ENCODE measurements at places on chromosomes 7 and 10.

GRCh38 chr10:132184816-132185593, 1.7 kb upstream of the DPYSL4 start:
- no peak for DNase-seq

DNA sequence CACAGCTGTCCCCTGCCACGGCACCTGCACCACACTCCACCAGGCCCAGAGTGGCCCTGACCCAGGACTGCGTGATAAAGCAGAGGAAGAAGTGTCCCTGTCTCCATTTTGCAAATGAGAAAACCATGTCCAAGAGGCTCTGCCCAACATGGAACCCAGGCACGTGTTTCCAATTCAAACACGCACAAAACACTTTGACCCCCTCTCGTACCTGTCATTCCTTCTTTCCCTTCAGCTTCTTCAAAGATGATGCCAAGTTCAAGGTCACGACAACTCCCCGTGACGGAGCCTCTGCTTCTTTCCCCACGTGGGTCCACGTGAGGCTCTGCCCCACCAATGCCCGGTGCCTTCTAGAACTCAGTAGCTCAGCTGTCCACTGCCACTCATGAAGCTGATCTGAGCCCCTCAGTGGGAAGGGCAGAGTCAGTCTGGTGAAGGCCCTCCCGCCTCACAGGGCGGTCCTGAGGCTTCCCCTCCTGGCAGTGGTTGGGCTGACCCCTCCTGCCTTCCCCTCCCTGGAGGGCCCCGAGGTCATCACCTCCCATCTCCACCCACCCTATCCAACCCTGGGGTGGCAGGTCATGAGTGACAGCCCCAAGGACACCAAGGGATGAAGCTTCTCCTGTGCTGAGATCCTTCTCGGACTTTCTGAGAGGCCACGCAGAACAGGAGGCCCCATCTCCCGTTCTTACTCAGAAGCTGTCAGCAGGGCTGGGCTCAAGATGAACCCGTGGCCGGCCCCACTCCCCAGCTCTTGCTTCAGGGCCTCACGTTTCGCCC, 19.0 kb downstream of the CALML5 start:
- no peak for DNase-seq

GRCh38 chr10:23364378-23364777, 19.8 kb upstream of the C10orf67 start:
- no peak for DNase-seq

DNA sequence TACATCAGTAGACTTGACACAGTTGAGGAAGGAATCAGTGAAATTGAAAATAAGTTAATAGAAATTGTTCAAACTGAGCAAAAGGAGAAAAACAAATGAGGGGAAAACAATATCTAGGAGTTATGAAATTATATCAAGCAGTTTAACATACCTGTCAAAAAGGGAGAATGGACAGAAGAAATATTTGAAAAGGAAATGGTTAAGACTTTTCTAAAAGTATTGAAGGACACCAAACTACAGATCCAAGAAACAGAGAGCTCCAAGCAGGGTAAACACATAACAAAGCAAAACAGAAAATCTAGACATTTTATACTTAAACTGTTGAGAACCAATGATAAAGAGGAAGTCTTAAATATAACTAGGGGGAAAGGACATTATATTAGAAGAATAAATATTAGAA, 8.6 kb upstream of the GIMAP5 start:
- no peak for DNase-seq

DNA sequence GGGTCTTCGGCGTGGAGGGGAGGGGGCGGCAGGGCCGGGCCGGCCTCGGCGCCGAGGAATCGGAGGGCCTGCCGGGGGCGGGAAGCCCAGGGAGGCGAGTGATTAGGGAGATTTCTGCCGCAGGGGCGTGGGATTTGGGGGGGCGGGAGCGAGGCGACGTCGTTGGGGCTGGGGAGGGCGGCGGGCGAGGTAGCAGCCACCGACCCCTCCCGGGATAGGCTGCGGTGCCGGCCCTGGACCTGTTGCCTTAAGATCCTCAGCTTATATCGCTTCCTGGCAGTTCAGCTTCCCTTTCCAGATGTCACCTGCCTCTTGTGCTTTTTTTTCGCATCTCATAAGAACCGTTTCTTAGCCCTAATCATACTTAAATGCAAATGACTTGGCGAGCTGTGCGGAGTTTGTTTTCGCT, 655 bp downstream of the LMTK2 start:
- DNase-seq = peak; percentile 20

GRCh38 chr10:34188221-34188620, 626.9 kb downstream of the PARD3 start:
- no peak for DNase-seq

DNA sequence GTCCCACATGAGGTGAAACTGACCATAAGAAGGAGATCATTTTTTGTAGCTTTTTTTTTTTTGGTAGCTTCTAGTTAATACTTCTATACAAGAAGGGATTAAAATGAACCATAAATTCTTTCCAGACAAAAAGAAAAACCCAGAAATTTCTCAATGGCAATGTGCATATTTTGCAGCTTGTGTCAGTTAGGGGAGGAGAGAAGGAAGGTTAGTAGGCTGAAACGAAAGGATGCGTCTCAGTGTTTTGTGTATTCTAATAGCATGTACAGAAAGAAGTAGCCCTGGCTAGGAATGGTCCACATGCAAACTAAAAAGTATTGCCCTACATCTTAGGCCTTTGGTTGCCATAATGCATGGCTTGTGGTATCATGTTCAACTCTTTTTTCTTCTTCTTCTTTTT, 90.6 kb downstream of the CACNB2 start:
- no peak for DNase-seq

GRCh38 chr7:130228840-130229502, 21.3 kb downstream of the SSMEM1 start:
- peak; percentile 47 for DNase-seq

DNA sequence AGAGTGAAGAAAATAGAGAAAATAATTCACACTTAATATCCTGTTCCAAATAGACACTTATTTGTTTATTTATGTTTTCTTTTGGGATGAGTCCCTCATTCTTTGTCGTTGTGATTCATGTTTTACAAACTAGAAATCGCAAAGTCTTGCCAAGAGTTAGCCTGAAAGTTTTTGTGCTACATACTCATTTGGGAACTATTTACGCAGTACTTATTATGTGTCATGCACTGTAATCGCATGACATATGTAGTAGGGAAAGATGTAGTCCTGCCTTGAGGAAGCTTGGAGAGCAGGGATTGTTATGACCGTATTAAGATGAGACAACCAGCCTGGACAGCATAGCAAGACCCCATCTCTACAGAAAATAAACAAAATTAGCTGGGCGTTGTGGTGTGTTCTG, 189.3 kb downstream of the ABCA13 start:
- DNase-seq = no peak

- DNase-seq = peak; percentile 36
Measured at GRCh38 chr7:129149511-129149910, 5.0 kb downstream of the TSPAN33 start.

GRCh38 chr10:8853048-8853447, 798.6 kb downstream of the GATA3 start:
- no peak for DNase-seq

DNA sequence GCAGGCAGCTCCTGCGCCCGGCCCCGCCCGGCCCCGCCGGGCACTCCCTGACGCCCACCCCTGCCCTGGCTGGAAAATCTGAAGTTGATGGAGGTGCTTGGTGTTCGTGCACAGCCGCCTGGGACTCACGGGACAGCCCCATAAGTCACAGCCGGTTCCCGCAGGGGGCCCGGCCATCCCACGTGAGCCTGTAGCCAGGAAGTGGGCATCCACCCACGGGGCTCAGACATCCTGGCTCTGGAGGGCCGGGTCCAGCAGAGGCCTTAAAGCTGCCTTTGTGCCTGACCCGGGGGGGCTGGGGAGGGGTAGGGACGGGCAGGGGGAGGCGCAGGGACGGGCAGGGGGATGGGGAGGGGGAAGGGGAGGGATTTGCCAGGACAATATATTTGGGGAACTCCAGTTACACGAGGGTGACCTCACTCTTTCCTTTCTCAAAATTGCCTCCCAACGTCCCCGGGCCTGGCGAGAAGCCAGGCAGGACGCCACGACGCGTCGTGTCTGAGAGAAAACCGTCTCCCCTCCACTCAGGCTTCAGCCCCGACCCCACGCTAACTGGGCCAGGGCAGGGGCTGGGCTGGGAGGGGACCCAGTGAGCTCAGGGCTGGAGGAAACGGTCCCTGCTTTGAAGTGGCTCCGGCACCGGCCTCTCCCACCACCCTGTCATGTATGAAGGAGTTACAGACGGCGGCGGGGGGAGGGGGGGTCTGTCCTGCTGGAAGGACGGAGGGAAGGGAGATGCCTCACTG, 82.1 kb upstream of the PDGFA start:
- peak; percentile 63 for DNase-seq

GRCh38 chr10:118922226-118922625, 107.3 kb upstream of the NANOS1 start:
- no peak for DNase-seq

DNA sequence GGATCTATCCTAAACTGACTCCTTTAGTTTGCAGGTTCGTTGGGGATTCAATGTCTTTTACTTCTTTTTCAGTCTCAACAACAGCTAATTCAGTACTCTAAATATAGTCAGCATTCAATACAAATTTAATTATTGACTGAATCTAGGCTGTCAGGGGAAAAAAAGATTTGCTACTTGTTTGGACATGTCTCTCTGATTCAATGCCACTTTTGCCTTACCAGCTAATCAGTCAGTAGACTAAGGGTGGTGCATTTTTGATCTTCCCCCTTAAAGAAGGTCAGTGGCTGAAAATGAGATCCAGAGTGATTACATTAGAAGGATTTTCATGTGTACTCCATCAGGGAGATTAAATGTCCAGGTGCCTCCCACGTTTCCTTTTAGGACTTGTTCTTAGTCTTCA, 145.1 kb downstream of the C1GALT1 start:
- DNase-seq = no peak

- no peak for DNase-seq
Measured at GRCh38 chr10:124307591-124307990, 111.1 kb downstream of the OAT start.

DNA sequence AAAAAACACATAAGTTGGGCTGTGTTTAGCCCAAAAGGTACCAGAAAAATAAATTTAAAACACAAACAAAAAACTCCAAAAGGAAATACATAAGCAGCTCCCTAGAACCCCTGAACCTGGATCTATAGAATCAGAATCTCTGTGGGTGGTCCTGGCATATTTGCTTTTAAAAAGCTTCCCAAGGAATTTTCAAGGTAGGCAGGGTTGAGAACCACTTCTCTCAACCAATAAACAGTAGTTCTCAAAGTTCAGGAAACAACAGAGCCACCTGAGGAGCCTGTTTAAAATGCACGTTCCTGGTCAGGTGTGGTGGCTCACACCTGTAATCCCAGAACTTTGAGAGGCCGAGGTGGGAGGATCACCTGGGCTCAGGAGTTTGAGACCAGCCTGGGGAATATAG, 12.5 kb downstream of the ATXN7L1 start:
- DNase-seq = no peak

DNA sequence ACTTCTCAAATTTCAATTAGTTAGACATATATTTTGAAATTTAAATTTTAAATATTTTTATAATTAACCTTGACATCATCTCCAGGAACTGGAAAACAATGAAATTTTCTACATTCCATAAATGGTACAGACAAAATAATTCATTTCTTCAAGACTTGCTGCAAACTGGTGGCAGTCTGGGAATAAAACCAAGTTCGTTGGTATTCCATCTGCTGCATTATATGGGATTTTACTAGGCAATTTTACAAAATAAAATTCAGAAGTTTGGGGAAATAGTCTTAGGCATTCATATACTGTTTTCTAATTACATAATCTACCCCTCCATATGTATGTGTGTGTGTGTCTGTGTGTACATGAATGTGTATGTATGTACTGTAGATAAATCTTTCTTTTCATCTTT, 984.6 kb upstream of the KCND2 start:
- DNase-seq = no peak

- no peak for DNase-seq
Measured at GRCh38 chr10:26327811-26328210, 110.3 kb upstream of the APBB1IP start.

DNA sequence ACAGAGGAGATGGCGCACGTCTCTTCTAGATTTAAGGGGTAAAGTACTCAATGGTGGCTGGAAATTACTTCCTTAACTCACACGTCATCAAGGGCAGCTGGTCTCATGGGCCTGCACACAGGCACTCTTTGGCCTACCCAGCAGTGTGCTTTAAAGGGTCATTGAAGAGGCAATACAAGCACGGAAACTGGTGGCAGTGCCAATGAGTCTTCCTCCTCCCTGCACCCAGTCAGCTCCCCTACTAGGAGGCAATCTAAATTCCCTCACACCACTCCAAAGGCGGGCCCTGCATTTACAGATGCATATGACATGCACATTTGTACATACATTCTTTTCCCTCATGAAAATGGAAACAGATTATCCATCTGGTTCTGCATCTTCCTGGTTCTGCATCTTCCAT, 47.4 kb downstream of the PPIF start:
- DNase-seq = no peak

GRCh38 chr10:62826273-62826672, 10.1 kb upstream of the EGR2 start:
- DNase-seq = peak; percentile 64

DNA sequence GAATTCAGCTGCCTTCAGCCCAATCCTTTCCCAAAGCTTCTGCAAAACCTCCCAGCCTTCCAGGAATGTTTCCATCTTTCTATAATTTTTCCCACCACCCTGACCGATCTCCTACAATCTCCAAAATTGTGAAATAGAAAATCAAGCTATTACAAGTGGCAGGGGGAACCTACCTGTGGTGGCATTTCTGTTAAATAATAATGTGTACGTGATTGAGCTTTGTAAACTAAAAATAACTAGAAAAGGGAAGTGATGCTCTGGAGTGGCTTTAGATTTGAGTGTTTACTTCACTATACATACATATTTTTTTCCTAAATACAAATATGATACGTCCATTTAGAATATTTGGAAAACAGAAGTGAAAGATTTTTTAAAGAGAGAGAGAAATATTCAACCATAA, 593.6 kb downstream of the GRM8 start:
- peak; percentile 14 for DNase-seq

- no peak for DNase-seq
Measured at GRCh38 chr7:53604201-53604600, 568.8 kb downstream of the POM121L12 start.

- DNase-seq = no peak
Measured at GRCh38 chr10:21724020-21724589, 190.1 kb downstream of the MLLT10 start.

GRCh38 chr7:90804370-90804769, 208.2 kb downstream of the CDK14 start:
- DNase-seq = no peak

DNA sequence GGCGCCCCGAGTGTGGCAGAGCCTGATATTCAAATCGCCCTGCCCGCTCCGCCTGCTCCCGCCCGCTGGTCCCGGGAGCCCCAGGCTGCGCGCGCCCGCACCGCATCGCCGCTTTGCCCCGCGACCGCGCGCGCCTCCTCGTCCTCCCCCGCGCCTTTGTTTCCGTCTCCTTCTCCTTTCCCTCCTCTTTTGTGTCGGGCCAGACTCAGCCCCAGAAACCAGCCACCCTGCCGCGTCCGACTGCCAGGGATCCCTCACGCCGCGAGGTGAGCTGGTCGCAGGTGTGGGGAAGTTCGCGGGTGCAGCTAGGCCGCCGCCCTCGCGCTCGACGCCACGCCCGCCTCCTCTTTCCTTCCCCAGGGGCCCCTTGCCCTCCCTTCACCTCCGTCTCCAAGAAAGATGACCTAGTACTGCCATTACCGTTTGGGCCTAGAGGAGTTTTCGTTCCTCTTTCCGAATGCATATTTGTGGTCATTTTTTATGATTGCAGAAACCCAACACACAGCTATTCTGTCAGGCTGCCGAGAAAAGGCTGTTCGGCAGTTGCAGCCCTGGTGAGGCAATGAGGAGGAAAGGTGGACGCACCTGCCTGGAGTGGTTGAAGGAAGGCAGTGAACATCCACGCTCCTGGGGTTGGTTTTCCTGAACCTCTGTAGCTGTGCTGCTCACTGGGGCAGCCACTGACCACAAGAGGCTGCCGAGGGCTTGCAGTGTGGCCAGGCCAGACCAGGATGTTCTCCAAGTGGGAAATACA, 107.3 kb downstream of the SNX10 start:
- DNase-seq = peak; percentile 93
